ENCODE measurements at places on chromosomes 16 and 17. TPM values are rescaled to one million over a fixed set of nuclear protein-coding genes. Genes with fewer than 3 reads are reported as not detected.

The PDILT gene
- not detected for total RNA-seq

The TBC1D3E gene
- total RNA-seq = not detected

The JPT2 gene
- total RNA-seq = 30.6 TPM

The RGS11 gene
- total RNA-seq = 16.4 TPM

The UNC45B gene
- total RNA-seq = 205 TPM

The PRR35 gene
- total RNA-seq = not detected

The EMP2 gene
- 60.5 TPM for total RNA-seq

The MYCBPAP gene
- 0.82 TPM for total RNA-seq

The SEPTIN1 gene
- total RNA-seq = 1.3 TPM

The TOM1L1 gene
- 9.0 TPM for total RNA-seq

The NPB gene
- 0.19 TPM for total RNA-seq

DNA sequence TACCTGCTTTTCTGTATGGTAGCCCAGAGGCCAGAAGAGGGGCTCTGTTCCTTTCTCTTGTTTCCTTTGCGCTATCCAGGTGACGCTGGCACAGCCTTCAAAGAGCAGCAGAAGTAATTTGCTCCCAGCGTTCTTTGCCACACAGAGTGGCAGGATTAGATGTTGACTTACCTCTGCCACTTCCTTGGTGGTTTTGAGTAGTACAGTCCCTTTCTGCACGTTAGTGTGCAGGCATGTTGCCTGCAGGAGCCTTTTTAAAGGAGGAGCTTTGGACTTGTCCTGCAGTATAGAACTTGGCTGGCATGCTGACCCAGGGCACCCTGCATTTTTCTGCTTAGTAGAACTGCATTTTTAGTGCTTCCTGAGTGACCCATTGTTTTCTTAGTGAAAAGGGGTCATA is at the start of gene ABCC11:
ABCC11 (minus strand) TSS at position 229 of the 400 bp plus-strand sequence. CDS start 15,618 bp downstream, outside the sequence.
- peak within 1 kb of the TSS; percentile 98 for H3K4me3 ChIP-seq
- peaks cover 4% of the 10 kb centered on the region for H3K36me3 ChIP-seq
- H3K27me3 ChIP-seq = no peaks in the 10 kb centered on the region

DNA sequence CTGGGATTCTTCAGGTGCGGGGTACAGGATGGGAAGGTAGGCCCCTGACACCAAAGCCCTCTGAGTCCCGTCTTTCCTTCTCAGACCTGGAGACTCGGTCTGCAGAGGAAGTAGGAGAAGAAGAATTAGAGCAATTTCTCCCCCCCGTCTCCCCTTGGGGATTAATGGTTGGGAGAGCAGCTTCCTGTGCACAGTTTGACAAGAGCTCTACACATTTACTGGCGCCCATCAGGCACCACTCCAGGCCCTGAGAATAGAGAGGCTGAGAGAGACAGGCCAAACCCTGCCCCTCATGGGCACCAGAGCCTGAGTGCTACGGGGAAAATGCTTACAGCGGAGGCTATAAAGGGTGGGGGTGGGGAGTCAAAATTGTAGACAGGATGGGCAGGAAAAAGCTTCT is 3.5 kb upstream of the C16orf74 start:
- H3K27ac ChIP-seq = no peak overlapping the region
- peaks cover 8% of the 10 kb centered on the region for H3K27me3 ChIP-seq
- H3K4me1 ChIP-seq = peaks cover 37% of the 10 kb centered on the region
- no peak overlapping the region for H3K4me3 ChIP-seq

DNA sequence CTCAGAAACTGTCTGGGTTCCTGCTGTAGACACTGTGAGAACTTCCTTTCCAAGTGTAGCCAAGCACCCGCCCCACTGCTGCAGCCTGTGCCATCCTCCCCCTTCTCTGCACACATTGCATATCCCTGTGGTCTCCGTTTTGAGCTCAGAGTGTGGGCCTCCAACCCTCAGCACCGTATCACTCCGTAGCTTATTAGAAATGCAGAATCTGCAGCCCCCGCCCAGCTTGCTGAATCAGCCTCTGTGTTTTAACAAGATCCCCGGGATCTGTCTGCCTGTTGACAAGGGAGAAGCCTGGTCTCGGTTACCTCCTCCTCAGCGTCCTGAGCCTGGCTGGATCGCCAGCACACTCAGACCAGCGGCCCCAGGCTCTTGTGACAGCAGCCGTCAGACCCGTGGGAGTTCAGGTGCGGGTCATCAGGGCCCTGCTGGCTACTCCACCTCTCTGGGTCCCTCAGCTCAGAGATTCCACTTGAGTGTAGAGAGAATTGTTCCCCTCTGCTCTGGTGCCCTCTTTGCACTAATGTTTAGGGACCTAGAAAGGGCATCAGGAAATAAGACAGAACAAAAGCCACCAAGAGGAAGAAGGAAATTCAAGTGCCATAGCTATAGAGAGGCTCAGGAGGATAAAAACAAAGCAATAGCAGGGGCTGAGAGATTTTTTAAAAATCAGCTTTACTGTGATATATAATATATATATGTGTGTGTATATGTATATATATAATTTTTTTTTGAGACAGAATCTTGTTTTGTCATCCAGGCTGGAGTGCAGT is 92.3 kb downstream of the PITPNC1 start:
- no peaks in the 10 kb centered on the region for H3K27me3 ChIP-seq
- peak overlapping the region; percentile 81 for H3K27ac ChIP-seq
- DNase-seq = no peak
- H3K36me3 ChIP-seq = no peaks in the 10 kb centered on the region

DNA sequence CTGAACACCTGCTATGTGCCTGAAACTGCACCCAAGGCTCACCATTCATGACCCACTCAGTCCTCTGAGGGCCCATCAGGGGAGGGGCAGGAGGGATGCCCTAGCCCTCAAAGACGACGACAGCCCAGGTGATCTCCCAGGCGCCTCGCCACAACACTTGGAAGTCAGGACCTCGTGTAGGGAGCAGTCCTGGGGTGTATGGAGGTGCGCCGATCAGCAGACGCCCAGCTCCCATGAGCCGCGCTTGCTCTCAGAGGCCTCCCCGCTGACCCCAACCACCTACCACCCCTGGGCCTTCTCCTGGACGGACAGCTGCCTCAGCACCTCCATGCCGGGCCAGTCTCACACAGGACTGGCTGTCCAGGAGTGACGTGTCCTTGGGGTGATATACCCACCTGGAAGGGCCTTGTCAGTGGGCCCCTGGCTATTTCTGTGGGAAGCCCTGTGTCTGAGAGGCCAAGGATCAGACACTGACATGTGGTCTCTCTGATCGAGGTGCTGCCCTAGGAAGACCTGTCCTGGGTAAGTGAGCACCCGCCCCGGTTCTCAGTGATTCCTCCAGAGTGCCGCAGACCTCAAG is 26.7 kb downstream of the KDM8 start:
- no peak for DNase-seq
- no peak overlapping the region for H3K27ac ChIP-seq
- peaks cover 37% of the 10 kb centered on the region for H3K4me1 ChIP-seq
- no peaks in the 10 kb centered on the region for H3K27me3 ChIP-seq

GRCh38 chr17:38703742-38704605 is 1.1 kb upstream of the MLLT6 start:
- no peaks in the 10 kb centered on the region for H3K27me3 ChIP-seq
- H3K4me1 ChIP-seq = peaks cover 69% of the 10 kb centered on the region
- H3K36me3 ChIP-seq = peaks cover 14% of the 10 kb centered on the region
- DNase-seq = peak; percentile 84
- H3K27ac ChIP-seq = peak overlapping the region; percentile 99

- no peak for DNase-seq
- no peak overlapping the region for H3K4me3 ChIP-seq
- peaks cover 16% of the 10 kb centered on the region for H3K4me1 ChIP-seq
- peaks cover 80% of the 10 kb centered on the region for H3K36me3 ChIP-seq
- H3K27ac ChIP-seq = no peak overlapping the region
These were observed 4.6 kb downstream of the MYBBP1A start for GRCh38 chr17:4550534-4551039.

- no peaks in the 10 kb centered on the region for H3K4me1 ChIP-seq
- no peak overlapping the region for H3K27ac ChIP-seq
- peaks cover 31% of the 10 kb centered on the region for H3K27me3 ChIP-seq
- no peaks in the 10 kb centered on the region for H3K36me3 ChIP-seq
- H3K4me3 ChIP-seq = no peak overlapping the region
- no peak for DNase-seq
These were observed 147.1 kb downstream of the SALL1 start for GRCh38 chr16:51003850-51004566.

- H3K4me1 ChIP-seq = peaks cover 66% of the 10 kb centered on the region
- peak overlapping the region; percentile 74 for H3K27ac ChIP-seq
- no peaks in the 10 kb centered on the region for H3K27me3 ChIP-seq
- peaks cover 28% of the 10 kb centered on the region for H3K36me3 ChIP-seq
These were observed 20.3 kb downstream of the HSD11B2 start for GRCh38 chr16:67451061-67451703.

DNA sequence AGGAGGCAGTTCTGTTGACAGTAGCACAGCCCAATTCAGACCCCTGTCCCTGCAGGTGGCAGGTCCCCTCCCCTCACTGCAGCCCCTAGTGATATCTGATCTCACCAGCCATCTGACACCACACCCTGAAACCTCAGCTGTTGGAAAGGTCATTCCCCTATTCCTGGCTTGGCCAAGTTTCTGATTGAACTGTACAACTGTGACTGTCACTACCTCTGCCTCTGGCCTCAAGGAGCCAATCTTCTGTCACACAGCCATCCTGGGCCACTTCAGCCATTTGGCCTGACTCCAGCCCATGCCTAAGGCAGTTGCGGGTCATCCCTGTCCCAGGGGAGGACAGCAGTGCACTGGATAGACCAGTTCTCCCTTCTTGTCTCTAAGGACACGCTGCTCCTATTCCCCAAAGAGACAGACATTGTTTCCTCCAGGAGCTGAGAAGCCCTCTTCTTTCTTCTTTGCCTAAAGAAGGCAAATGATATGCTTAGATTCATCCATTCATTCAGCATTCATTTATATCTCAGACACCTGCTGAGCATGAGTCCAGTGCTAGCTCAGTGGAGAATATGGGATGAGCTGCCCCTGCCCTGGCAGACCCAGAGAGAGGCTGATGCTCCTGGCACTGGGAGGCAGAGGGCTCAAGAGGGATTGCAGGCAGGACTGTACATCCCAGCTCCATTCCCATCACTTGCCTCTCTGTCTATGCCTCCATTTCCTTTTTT is 4.6 kb upstream of the ALDOA start:
- H3K4me1 ChIP-seq = peaks cover 44% of the 10 kb centered on the region
- H3K4me3 ChIP-seq = no peak overlapping the region
- H3K27ac ChIP-seq = peak overlapping the region; percentile 55
- no peak for DNase-seq

- peak overlapping the region; percentile 91 for H3K4me3 ChIP-seq
- H3K27me3 ChIP-seq = no peaks in the 10 kb centered on the region
- H3K27ac ChIP-seq = peak overlapping the region; percentile 93
- peaks cover 5% of the 10 kb centered on the region for H3K36me3 ChIP-seq
- H3K4me1 ChIP-seq = peaks cover 41% of the 10 kb centered on the region
These were observed 1.1 kb upstream of the SLC43A2 start for GRCh38 chr17:1629504-1630310.

DNA sequence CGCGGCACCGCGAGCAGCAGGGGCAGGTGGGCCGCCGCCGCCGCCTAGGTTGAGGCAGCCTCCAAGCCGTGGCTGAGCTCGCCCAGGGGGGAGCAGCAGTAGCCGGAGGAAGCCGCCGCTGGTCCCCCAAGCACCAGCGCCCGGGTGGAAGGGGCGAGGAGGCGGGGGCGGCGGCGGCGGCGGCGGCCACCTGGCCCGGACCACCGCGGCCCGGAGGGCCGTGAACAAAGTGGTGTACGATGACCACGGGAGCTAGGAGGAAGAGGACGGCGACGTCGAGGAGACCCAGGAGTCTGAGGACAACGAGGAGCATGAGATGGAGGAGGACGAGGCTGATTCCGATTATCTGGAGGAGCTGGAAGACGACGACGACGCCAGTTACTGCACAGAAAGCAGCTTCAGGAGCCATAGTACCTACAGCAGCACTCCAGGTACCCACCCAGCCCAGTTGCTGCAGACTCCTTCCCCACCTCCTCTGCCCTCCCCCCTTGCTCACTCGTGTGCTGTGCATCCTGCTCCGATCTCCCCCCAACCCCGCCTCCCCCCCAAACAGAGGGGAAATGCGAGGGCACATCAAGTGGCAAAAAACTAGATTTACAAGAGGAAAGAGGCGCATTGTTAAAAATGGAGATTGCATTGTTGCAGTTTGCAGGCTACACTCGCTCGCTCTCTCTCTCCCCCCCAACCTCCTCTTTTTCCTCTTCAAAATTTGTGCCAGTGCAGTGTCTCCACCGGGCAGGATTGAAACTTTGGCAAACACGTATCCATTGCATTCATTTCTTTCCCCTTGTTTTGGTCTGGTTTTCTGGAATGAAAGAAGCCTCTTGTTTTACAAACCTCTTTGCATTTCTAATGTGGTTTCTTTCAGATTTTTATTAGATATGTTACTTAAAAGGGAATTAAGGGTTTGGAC is 41.8 kb upstream of the AMZ2 start:
- peaks cover 23% of the 10 kb centered on the region for H3K36me3 ChIP-seq
- DNase-seq = no peak
- peak overlapping the region; percentile 77 for H3K4me3 ChIP-seq
- H3K27me3 ChIP-seq = no peaks in the 10 kb centered on the region
- peak overlapping the region; percentile 88 for H3K27ac ChIP-seq
- H3K4me1 ChIP-seq = peaks cover 19% of the 10 kb centered on the region

GRCh38 chr16:19227643-19228042 is 57.9 kb upstream of the CLEC19A start:
- DNase-seq = no peak
- H3K4me3 ChIP-seq = no peak overlapping the region
- peaks cover 29% of the 10 kb centered on the region for H3K36me3 ChIP-seq
- H3K27ac ChIP-seq = no peak overlapping the region

GRCh38 chr17:17103160-17103559 is 60.9 kb downstream of the MPRIP start:
- peak overlapping the region; percentile 84 for H3K27ac ChIP-seq
- DNase-seq = no peak
- no peak overlapping the region for H3K4me3 ChIP-seq
- H3K36me3 ChIP-seq = no peaks in the 10 kb centered on the region
- no peaks in the 10 kb centered on the region for H3K27me3 ChIP-seq

- peak overlapping the region; percentile 72 for H3K27ac ChIP-seq
- H3K4me1 ChIP-seq = peaks cover 64% of the 10 kb centered on the region
- H3K27me3 ChIP-seq = no peaks in the 10 kb centered on the region
These were observed 6.6 kb upstream of the ARMC5 start for GRCh38 chr16:31452631-31453106.

- no peak overlapping the region for H3K4me3 ChIP-seq
- peaks cover 71% of the 10 kb centered on the region for H3K4me1 ChIP-seq
- H3K27me3 ChIP-seq = no peaks in the 10 kb centered on the region
- H3K27ac ChIP-seq = peak overlapping the region; percentile 96
These were observed 2.1 kb upstream of the HEXIM1 start for GRCh38 chr17:45146166-45146565.

- H3K4me3 ChIP-seq = no peak overlapping the region
- no peaks in the 10 kb centered on the region for H3K36me3 ChIP-seq
- DNase-seq = no peak
- no peak overlapping the region for H3K27ac ChIP-seq
These were observed 344.0 kb downstream of the CA10 start for GRCh38 chr17:51814521-51814920.

DNA sequence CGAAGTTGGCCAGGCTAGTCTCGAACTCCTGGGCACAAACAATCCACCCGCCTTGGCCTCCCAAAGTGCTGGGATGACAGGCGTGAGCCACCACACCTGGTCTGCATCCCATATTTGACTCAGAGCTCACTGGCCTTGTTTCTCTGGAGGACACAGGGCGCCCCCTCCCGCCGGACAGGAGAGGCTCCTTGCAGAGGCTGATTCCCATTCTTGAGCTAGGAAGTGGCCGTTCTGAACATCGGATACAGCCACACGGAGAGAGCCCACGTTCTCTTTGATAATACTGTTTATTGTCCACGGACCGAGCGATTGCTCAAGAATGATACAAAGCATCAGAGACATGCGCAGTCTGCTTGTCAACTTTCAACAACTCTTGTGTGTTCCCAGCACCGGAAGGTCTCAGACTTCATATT is 12.1 kb upstream of the USP36 start:
- H3K36me3 ChIP-seq = peaks cover 50% of the 10 kb centered on the region
- H3K27ac ChIP-seq = no peak overlapping the region
- DNase-seq = no peak
- no peaks in the 10 kb centered on the region for H3K4me1 ChIP-seq
